ENCODE measurements at places on chromosomes 5 and 9.

DNA sequence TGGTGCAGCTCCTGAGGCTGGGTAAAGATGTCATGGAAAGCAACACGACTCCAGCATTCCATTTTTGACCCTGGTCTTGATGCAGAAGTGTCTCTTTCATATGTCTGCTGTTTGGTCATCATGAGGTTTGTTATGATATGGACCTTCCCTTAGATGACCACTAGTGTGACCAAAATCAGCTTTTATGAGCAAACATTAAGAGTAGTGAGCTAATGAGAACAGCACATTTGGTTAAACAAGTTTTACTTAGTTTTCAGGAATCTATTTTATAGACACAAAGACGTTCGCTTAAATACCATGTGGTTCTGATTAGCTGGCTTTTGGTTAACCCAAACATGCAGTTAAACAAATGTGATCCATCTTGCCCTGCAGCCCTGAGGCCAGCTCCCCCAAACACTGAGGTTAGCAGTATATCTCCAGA lies 56.7 kb upstream of the ACTBL2 start:
- no peak for DNase-seq

DNA sequence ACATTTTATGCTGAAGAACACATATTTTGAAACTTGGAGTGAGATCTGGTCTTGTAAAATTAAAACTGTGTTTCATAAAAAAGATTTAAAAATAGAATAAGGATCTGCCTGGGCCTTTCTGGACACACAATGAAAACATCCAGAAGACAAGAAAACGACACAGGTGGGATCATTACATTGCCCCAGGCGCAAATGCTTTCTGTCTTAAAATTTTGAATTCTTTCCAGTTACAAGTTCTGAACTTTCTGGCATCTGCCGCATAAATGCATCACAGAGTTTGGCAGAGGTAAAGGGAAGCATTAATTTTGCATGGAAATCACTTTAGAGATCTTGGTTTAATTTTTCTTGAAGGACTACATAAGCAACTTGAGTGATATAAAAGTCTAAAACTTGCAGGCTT lies 219.6 kb downstream of the WDR70 start:
- DNase-seq, result no peak

- DNase-seq, result peak; percentile 61
Measured at GRCh38 chr5:168612996-168613395, 33.8 kb upstream of the PANK3 start.

DNA sequence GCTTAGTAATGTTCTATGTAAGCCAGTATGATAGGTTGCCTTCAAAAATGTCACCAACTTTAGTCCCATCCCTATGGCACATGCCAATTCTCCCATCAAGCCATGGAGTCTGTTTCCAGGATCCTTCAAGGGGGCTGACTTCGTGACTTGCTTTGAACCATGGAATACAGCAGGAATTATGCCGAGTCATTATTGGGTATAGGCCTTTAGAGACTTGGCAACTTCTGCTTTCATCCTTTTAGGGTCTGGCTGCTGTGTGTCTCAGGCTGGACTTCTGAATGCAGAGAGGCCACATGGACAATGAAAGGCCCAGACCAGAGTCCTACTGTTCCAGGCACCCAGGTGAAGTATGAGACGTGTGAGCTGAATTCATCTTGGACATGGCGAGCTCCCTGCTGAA lies 109.8 kb downstream of the DENND1A start:
- DNase-seq, result no peak

DNA sequence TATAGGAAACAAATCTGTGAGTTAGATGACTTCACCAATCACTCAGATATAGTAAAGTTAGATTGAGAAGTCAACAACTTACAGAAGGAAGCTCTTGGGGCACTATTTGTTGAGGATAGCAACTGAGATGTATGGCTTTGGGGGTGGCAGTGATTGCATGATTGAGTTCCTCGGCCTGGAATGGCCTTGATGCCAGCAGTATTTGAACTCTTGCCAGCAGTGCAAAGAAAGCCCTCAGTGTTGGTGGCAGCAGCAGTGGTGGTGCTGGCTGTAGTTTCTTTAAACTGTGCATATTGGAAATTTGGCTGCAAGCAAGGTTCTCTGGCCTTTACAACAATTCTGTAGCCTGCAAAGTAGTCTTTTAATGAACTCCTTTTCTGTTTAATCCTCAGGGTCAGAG lies 41.4 kb upstream of the PJA2 start:
- no peak for DNase-seq

GRCh38 chr9:136957461-136957860 lies 5.4 kb downstream of the LCN12 start:
- DNase-seq, result no peak

DNA sequence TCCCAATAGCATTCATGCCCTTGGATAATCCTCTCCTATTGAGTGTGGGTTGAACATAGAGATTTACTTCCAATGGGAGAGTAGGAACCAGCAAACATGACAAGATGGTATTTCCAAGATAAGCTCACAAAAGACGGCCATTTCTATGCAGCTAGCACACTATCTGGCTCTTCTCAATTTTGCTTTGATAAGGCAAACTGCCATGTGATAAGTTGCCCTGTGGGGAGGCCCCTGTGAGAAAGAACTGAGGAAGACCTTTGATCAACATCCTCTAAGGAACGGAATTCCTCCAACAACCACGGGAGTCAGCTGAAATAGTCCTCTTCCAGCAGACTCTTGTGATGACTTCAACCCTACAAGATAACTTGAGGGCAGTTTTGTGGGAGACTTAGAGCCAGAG lies 211.9 kb upstream of the TRPM3 start:
- no peak for DNase-seq

DNA sequence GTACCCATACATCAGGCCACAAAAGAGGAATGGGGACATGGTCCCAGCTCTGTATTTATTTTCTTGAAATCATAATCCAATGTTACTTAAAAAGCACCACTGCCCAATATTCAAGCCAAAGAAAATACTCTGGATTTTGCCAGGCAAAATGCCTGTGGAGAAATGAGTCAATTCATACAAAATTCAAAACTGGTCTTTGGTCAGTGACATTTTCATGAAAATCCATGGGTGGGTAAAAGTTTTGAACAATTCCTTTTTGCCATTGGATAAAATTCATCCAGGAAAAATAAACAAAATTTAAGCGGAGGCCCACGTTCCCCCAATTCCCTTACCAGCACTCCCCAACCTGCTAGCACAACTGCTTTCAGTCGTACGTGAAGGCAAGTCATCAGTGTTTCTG lies 186.2 kb downstream of the GLIS3 start:
- no peak for DNase-seq

DNA sequence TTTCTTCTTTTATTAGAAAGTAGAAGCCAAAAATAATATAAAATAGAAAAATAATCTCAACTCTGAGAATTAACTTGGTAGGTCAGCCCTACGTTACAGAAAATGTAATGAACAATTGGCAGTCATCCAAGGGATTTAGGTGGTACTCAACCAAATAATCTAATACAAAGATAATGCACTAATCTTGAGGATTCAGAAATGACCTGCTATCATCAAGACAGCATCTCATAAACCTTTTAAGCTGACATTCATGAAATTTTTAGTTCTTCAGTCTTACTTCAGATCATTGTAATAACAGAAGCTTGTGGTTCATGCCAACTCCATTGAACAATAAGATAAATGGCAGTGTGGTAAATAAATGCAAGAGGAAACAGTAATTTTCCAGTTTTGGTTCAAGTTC lies 1058.0 kb downstream of the MAT2B start:
- DNase-seq, result no peak

DNA sequence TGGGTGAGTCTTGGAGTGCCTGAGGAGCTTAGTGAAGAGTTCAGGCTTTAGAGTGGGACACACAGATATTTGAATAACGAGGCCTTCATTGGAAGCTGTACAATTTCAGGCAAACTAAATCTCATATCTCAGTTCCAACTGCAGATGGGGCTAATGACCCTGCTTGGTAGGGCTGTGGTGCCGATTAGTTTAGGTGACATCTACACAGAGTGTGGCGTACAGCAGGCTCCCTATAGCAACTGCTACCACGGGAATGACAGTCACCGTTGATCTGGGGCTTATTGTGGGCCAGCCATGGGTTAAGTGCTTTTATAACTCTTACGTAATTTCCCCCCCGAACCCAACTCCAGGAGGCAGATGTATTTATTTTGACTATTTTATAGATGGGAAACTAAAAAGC lies 70.8 kb downstream of the FAT2 start:
- no peak for DNase-seq

GRCh38 chr9:81474125-81474524 lies 215.2 kb downstream of the TLE1 start:
- DNase-seq, result no peak

- no peak for DNase-seq
Measured at GRCh38 chr5:920321-920720, 27.6 kb downstream of the TRIP13 start.

- DNase-seq, result no peak
Measured at GRCh38 chr9:114078021-114078780, at the start of gene AMBP. AMBP (minus strand) TSS chr9:114078300; CDS start chr9:114078209, 91 bp downstream.

DNA sequence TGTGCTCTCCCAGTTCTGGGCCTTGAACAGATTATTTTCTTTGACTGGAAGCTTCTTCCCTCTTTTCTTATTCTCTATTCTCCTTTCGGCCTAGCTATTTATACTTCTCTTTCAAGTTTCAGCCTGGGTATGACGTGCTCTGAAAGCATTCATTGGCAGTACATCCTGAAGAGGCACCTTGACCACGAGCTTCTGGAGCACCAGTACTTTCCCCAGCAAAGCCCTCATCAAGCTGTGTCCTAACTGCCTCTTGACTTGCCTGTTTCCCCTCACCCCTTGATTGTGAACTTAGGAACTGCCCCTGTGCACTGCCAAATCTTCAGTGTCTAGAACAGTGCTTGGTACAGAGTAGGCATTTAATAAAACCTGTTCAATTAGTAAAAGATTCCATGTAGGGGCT lies 154.9 kb downstream of the KCTD16 start:
- DNase-seq, result no peak

GRCh38 chr5:54470128-54470527 lies 14.6 kb downstream of the HSPB3 start:
- no peak for DNase-seq

DNA sequence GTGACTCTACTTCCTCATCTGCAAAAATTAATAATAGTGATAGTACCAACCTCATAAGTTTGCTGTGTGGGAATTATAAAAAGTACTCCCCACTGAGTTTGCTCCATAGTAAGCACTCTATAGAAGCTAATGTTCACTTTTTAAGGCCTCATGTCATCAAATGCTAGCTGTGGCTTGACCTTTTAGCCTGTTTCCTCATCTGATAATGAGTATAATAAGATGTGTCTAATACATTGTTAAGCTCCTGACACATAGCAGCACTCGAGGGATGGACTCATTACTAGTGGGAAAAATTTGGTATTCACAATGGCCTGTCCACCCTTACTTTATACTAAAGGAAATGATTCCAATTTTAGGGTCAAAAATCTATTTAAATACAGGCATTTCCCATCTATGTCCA lies 26.1 kb upstream of the CAST start:
- no peak for DNase-seq

GRCh38 chr9:107530679-107531078 lies 41.1 kb upstream of the KLF4 start:
- DNase-seq, result no peak

- no peak for DNase-seq
Measured at GRCh38 chr9:76595645-76596044, 136.7 kb downstream of the GCNT1 start.

- no peak for DNase-seq
Measured at GRCh38 chr5:59517926-59518585, 375.5 kb downstream of the PDE4D start.

DNA sequence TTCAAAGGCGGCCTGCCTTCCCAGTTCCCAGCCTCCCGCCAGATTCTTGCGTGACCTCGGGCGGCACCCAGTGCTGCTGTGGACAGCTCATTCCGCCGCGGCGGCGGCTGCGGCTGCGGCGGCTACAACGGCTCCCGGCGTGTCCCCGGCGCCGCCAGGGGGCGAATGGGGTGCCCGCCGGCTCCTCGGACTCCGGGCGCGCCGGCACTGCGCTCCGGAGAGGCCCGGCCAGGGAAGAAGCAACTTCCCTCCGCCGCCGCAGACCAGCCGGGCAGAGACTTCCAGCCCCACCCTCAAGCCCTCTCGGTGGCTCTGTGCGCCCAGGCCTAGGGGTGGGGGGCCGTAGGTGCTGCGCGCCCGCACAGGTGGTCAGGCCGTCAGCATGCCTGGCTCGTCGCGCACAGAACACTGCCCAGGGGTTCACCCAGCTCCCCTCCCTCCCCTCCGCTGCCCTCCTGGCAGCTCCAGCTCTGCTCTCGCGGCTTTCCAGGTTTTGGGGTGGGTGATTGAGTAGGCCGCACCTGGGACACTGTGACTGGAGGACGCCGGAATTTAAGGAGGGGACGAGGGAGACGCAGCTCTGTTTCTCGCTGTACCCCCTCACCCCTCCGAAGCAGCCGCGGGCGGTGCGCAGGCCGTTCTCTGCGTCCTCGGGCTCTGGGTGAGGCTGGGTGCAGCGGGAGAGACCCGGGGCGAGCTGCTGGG lies 20.2 kb downstream of the IGIP start:
- DNase-seq, result peak; percentile 54

GRCh38 chr9:77926371-77926878 lies 105.2 kb downstream of the GNAQ start:
- no peak for DNase-seq

DNA sequence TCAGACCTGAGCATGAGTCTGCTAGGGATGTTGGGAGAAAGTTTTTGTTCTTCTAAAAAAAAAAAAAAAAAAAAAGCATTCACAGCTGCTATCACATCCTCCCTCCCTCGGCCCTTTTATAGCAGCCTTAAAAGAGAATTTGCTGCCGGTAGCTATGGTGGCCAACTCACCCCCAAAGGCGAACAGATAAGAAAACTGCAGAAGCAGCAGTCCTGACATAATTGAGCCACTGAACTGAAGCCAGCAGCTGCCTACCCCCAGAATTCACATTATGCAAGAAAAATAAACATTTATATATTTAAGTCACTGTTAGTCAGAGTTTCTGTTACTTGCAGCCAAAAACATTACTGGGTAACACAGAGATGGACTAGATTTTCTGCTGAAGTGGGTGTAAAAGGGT lies 124.3 kb upstream of the SMARCA2 start:
- no peak for DNase-seq

- no peak for DNase-seq
Measured at GRCh38 chr9:106588626-106589025, 274.3 kb upstream of the ZNF462 start.

GRCh38 chr5:156929366-156929948 lies 33.6 kb downstream of the TIMD4 start:
- DNase-seq, result no peak
